ENCODE measurements at places on chromosomes 11 and 22.

DNA sequence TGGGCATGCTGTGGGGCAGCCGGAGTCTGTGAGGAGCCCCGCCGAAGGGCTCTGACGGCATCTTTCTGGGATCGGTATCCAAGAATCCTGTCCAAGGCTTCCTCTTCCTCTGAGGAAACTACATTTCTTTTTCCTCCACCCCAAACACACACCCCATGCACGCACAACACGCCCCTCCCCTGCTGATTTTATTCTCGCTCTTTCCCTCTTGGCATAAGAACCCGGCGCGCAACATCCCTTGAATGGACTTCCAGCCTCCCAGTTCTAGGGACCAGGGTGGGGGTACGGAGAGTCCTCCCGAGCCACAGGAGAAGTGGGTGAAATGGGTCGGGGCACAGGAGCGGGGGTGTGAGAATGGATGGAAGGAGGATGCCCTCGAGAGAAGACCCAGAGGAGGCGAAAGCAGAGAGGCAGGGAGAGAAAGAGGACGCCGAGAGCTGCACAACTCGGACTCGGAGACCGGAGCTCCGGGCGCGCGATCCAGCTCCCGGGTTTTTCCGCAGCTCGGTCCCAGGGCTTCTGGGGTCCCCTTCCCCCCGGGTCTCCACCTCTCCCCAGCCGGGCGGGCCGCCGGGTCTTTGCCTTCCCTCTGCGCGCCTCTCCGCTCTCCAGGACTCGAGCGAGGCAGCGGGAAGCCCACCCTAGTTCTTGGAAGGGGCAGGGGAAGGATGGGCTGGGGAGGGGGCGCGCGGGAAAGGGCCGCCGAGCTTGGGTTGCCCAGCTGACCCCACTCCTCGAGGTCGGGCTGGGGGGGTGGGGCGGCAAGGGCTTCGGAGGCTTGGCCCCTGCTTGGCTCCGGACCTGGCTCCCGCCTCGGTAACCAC is 1.5 kb upstream of the LARGE1 start:
- DNase-seq, result no peak

- DNase-seq, result peak; percentile 25
Measured at GRCh38 chr11:58958500-58958899, 19.2 kb downstream of the GLYATL1 start.

- DNase-seq, result no peak
Measured at GRCh38 chr22:50360578-50360977, 17.5 kb downstream of the PPP6R2 start.

DNA sequence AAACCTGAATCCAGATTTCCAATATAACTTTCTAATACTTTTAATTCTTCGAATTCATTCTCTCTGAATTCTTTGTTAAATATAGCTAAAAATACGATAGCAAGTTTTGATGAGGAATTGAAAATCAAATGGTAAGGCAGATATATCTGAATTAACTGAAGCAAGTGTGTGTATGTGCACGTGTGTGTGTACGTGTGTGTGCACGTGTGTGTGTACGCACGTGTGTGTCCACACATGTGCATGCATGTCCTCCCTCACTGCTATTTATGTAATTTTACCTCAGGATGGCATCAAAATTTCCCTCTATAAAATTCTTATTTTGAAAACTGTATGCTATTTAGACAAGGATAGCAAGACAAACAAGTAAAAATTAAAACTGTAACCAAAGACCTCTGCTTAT is 961.3 kb upstream of the CNTN5 start:
- no peak for DNase-seq

GRCh38 chr22:50226875-50227165 is 18.0 kb downstream of the TUBGCP6 start:
- no peak for DNase-seq

- no peak for DNase-seq
Measured at GRCh38 chr11:117770061-117770460, 27.0 kb downstream of the DSCAML1 start.
